HTR-8/SVneo (cell line): ENCODE measurements at places on chromosomes 1 and 21.

- DNase-seq: no peak
Observed at GRCh38 chr1:3273447-3273846, 181.0 kb upstream of the ARHGEF16 start.

DNA sequence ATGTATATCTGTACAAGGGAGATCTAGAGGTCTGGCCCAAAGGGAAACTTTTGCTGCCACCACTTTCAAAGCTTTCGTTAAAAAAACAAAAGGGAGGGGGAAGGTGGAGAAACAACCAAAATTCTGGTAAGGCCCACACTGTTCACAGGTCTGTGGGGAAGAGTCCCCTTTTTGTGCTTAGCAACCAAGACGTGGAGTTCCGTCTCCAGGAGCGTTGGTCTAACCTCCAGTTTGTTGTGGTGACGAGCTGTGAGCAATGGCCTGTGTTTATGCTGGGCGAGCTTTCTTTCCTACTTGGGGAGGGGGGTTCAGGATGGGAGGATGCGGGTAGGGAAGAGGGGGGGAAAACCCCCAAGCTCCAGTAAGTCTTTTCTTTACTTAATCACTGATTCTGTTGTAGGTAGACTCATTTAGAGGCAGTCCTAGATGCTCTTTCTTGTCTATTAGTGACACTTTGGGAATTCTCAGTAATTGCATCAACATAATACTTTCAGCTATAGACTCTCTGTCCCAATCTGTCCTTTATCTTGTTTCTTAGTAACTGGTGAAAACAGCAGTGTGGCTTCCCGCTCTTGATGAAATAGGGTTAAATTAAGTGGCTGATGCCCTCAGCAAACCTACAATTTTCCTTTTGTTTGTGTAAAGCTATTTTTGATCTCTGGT lies 1.5 kb downstream of the HIPK1 start:
- DNase-seq: no peak

DNA sequence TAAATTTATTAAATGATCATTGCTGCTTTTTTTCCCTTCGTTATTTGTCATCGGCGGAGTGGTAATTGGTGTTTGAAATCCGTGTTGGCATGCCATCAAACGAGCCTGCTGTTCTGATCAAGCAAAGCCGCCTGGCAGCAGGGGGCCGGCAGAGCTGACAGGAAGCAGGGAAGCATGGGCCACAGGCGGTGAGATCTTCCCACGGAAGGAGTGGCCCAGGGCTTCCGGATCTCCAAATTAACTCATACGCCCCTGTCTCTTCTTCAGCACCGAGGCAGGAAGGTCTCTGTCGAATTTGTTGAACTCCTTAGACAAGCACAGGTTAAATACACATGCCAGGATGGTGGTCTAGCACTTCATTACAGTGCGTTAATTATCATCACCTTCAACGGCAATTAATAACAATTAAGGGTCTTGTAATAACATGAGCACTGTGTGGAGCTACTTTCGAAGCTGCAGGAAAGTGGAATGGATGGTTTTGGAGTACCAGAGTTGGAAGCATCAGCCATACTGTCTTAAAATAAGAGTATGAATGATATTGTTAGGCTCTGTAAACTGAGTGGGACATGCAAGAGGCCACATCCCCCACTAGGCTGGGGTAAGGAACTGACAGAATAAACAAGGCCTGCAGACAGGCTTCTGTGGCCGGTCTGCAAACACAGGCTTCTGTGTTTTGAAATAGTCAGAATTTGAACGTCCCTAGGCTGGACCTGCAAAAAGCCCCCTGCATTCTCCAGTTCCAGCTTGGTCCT lies 199.4 kb upstream of the DAB1 start:
- no peak for DNase-seq

- DNase-seq: no peak
Observed at GRCh38 chr1:117606649-117607430, 992 bp downstream of the TENT5C start.

GRCh38 chr1:178740491-178740890 lies 15.4 kb downstream of the RALGPS2 start:
- DNase-seq: no peak

GRCh38 chr21:37521658-37522057 lies 155.1 kb downstream of the DYRK1A start:
- DNase-seq: no peak

GRCh38 chr1:22325531-22326371 lies 125.9 kb upstream of the ZBTB40 start:
- DNase-seq: no peak

- no peak for DNase-seq
Observed at GRCh38 chr21:35372201-35372600, 323.1 kb upstream of the RUNX1 start.

DNA sequence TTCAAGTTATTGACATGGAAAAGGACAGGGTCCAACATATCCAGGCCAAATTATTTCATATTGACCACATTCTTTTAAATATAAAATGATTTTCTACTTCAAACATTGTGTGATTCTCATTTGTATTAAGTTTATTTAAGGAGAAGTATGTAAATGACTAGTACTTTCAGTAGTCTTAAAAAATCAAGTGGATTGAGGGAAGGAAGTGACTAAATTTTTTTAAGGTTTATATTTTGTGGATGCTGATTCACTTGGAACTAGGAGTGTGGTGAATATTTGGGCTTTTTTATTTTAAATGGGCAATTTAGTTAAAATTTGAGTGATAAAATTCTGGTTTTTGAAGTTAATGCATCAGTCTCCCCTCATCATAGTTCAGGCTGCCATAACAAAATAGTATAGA lies 10.1 kb downstream of the PRRC2C start:
- DNase-seq: no peak

DNA sequence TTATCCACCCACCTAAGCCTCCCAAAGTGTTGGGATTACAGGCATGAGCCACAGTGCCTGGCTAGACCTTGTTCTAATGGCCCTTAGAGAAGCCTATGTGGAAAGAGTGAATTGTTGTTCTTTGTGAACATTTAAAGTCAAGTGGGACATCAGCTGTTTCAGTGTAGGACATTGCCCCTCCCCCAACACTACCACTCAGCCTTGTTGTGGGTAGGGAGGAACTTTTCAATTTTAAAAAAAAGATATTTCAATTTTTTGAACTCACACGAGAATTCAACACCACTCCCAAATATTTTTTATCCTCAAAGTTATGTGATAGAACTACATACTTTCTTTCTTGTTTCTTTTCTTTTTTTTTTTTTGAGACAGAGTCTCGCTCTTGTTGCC lies 36.7 kb upstream of the TMEM222 start:
- DNase-seq: no peak

DNA sequence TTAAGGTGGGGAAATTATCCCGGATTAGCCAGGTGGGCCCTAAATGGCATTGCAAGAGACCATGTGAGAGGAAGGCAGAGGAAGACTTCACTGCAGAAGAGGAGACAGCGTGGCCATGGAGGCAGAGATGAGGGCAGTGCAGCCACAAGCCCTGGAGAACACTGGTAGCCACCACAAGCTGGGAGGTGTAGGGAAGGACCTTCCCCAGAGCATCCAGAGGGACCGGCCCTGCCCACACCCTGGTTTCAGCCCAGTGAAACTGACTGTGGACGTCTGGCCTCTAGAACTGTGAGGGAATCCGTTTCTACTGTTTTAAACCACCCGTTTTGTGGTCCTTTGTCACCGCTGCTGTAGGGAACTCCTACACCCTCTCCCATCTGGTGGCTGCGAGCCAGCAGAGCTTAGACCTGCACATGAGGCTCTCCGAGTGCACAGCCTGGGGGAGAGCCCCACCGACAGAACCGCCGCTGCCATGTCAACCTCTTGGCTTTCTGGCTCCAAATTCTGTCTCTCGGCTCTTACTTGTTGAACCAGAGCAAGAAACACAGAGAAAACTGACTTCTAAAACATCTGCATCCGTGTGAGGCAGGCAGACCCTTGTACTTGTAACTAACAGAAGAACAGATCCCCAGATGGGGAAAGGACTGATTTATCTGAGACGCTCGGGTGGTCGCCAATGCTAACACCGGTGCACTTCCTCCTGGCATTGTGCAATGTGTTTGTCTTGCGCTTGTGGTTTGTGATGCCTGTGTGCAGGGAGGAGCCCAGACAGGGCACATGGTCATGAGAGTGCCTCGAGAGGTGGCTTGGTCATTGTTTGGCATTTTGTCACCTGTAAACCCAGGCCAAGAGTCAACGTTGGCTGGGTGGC lies 90.8 kb upstream of the TMPRSS2 start:
- no peak for DNase-seq

DNA sequence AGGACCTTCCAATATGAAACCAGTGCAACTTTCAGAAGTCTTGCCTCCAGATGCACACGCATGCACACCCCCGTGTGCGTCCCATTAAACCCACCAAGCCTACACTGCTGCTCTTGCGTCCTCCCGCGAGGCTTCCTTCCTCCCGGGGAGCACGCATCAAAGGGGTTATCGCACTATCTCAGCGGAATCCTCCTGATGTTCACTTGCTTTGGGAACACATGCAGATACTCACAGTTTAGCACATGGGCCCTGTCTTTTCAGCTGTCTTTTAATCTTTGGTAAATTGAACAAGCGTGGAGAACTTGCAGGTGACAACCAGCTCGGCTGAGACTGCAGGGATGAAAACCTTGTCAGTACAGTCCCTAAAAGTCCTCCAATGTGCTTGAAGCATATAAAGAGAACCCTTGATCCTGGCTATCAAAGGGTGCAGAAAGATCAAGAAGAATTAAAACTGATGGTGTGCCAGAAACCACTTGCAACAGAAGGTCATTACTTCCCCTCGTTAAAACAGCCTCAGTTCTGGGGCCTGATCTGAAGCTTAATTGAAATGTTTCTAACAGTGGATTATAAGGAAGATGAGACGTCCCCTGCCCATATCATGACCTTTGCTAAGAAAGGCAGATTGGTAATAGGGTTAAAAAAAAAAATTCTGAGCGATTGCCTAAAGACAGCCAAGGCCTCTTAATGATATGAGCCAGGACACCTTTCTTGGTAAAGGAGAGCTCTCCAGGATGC lies 149.4 kb upstream of the LMO4 start:
- DNase-seq: no peak

DNA sequence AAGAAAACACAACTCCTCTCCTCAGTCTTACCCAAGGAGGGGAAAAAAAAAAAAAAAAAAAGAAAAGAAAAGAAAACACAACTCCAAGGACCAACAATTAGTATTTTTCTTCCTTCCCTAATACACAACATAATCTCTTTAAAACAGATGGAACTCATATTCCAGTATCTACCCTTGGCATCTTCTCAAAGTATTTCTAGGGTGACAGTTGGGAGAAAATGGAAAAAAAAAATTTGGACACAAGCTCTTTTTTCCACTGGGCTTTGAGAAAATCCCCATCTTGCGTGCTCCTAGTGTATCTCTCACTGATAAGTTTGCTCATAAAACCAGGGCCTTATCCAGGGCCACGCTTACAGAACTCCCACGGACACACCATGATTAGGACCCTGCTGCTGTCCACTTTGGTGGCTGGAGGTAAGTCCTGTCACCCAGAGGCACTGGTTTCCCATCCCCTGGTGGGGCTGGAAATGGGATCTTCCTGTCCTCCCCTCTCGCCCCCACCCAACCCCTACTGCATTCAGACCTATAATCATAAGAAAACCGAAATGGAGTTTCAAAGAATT lies at the start of gene CELA2B:
CELA2B (plus strand) TSS at position 353 of the 563 bp plus-strand sequence; CDS start at position 375, 22 bp downstream.
- no peak for DNase-seq
